ENCODE measurements at places on chromosomes 1 and 21.

DNA sequence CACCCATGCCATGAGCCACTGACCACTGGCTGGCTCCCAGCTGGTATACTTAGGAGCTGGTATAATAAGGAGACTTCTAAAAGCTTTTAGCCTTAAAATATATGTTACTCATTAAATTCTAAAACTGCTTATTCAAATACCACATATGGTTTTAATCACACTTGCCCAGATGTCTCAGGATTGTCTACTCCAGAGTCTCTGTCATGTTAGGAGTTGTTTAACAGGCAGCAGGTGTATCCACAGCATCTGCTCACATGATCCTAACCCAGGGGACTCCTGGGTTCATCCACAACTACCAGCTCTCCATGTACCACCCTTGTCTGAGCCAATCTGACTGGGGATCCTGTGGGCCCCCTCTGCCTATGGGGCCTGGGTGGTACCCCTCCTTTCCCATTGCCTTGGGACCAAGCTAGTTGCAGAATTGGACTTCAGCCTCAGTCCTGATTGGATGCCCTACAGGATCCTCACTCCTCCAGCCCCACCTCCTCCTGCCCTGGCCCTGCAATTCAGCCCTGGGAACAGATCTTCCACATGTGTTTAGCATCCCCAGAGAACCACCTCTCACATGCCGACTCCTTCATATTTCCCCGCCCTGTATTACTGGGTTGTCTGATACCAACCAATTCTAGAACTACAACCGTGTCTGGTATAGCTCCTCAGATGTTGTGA, 61.3 kb downstream of the BCAR3 start:
- no peak for DNase-seq

GRCh38 chr1:62228883-62229187, 34.2 kb downstream of the L1TD1 start:
- DNase-seq: no peak

DNA sequence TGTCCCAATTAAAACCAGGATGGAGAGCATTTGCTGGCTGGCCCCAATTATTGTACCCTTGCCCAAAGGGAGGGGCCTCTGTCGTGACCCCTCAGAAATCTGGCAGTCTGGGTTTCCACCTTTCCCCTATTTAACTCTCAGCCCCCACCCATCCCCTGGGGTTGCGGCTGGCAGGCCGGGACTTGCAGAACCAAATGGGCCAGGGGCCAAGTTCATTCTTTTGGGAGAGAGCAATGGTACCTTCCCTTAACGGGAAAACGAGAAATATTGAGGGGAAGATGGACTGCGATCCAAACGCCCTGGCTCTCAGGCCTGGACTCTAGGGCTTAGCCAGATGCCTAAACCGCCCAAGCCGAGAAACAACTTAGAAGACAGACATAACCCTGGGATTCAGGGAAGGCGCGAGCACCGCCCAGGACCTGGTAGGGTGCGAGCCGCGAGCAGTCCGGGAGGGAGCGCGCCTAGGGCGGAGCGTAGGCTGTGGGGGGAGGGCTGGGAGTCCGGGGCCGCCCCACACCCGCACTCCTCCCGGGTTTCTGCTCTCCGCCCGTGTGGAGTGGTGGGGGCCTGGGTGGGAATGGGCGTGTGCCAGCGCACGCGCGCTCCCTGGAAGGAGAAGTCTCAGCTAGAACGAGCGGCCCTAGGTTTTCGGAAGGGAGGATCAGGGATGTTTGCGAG, at the start of gene SLC27A3:
SLC27A3 (plus strand) TSS at position 628 of the 678 bp plus-strand sequence. CDS start 91 bp downstream, outside the sequence.
- peak; percentile 72 for DNase-seq

DNA sequence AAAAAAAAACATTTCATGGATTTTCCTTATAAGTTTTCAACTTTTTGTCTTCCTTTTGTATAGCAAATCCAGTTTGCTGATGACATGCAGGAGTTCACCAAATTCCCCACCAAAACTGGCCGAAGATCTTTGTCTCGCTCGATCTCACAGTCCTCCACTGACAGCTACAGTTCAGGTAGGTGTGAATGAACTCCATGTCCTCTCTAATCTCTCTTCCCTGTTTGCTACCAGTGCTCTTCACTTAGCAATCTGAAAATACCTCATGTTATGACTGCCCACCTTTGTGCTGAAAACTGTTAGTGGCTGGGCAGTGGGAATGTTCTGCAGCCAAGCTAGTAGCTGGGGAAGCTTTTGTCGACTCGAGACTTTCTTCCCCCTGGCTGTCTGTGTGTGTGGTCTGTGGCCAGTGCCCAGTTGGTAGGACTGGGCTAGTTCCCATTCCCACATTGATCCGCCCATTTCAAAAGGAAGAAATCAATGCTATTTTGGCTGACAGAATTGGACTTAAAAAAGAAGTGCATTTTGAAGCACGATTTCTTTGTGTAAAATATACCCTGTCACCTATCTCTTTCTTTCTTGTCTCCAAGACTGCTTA, 24.5 kb downstream of the AHCYL1 start:
- peak; percentile 64 for DNase-seq

GRCh38 chr1:8152731-8153702, 126.9 kb upstream of the ERRFI1 start:
- DNase-seq: no peak

DNA sequence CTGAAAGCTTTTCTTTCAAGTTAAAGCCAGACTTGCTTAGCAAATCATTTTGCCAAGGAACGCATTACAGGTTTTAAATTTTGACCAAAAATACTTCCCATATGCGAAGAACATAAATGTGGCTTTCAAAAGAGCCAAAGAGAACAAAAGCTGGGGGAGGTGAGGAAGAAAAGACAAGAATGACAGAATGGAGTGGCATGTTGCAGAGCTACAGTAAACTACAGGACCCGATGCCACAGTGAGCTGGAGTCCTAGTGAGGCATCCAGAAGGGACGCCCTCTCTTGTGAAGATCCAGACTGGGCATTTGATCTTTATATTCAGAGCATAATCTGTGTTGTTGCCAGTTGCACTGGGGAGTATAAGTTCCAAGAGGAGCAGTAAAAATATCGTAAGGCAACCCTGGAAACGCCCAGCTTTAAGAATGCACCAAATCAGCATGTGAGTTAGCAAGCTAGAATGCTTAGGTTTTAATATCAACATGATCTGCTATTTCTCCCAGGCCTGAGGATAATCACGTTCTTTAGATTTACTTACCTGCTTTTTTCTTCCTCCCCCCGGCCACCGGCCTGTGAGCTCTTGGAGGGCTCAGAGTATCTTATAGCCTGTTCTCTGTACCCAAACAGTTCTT, 48.4 kb upstream of the HOOK1 start:
- no peak for DNase-seq

DNA sequence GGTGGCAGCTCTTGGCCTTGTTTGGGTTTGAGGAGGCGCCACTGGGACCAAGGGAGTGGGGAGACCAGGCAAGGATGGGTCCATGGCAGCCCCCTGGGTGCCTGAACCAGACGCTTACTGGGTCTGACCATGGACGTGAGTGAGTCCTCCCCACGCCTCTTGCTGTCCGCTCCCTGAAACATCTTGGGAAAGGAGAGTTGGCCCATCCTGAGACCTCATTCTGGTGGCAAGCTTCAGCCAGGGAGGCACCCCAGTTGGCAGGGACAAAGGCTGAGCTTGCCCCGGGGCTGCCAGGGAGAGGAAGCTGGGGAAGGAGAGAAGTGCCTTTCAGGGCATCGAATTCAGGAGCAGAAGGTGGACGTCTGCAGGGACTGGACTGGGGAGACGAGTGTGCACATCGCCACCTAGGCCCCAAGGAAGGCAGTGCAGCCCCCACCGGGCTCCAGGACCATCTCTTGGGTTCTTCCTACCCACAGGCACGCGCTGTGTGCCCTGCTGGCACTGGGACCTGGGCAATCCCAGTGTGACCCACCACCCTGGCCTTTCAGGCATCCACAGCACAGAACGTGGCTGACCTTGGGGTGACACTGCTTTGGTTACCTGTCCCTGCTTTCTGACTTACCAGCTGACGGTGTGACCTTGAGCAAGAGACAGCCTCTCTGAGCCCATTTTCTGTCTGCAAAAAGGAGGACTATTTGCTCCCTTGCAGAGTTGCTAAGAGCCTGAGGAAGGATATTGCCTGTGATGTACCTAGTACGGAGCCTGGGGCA, 132.9 kb upstream of the WNT4 start:
- peak; percentile 41 for DNase-seq

DNA sequence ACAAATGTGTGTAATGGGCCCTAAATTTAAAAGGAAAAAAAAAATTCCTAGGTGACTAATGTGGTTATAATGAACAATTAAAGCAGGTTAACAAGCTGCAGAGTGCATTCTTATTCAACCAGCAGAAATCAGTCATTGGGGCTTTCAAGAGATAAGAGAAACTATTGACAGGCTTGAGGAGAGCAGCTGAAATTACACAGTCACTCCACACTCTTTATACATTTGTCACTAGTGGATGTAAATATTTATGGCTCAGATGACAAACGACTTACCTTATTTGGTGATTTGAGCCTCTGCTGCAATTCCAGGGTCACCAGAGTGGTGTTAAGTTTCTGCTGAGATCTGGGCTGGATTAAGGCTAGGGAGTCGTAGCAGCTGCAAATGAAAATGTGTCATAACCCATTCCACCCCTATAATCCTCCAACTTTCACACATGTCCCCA, 896.3 kb downstream of the TTLL7 start:
- DNase-seq: no peak

DNA sequence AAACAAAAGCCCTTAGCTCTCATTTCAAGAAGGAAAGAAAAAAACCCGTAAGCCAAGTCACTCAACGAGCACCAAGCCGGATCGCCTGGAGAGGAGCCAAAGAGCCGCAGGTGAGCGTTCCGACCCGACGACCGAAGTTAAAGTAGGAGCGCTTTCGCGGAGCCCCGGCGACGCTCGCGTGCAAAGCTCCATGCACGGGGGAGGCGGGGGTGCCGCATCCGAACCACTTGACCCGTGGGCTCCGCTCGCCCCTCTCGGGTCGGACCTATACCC, 382 bp downstream of the GPBP1L1 start:
- no peak for DNase-seq

Data from Ammon's horn (tissue), 1 donor.